Activated CD4-positive, alpha-beta T cell treated with anti-CD3 and anti-CD28 coated beads, Interleukin-2, Interleukin-4, amounts not matched to agents 100 ng/mL and 50 ng/mL, durations not matched to agents 16 hours and 8 hours (primary cell): ENCODE measurements at places on chromosomes 12 and 14.

- no peak for DNase-seq
Measured at GRCh38 chr12:2173971-2174370, 121.2 kb downstream of the CACNA1C start.

DNA sequence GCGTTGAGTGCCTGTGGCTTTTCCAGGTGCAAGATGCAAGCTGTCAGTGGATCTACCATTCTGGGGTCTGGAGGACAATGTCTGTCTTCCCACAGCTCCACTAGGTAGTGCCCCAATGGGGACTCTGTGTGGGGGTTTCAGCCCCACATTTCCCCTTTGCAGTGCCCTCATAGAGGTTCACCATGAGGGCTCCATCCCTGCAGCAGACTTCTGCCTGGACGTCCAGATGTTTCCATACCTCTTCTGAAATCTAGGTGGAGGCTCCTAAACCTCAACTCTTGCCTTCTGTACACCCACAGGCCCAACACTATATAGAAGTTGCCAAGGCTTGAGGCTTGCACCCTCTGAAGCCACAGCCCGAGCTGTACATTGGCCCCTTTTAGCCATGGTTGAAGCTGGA lies 52.9 kb downstream of the PRKCH start:
- DNase-seq: no peak

DNA sequence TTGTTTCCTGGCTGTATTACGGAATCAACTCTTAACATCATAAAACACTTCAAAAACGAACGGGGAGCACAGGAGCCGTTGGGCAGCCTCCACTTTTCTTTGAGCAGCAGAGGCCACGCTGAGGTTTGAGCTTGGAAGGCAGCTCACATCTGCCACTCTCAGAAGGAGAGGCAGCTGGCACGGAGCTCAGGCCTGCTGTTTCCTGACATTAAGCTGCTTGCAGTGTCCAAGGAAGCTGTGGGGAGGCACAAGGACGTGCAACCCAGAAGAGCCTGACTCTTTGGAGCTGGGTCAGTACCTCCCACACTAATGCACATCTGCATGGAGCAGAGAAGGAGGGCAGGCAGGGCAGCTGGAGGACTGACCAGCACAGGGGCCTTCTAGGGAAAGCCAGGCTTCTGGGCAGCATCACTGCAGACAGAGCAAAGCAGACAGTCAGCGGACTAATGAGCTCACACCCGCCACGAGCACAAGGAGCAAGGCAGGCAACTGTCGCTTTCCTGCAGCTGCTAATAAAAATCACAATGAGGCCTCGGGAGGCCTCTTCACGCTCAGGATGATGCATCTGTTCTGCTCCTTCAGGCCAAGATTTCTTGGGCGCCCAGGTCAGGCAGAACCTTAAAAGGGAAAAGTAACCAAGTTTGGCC lies 211.1 kb downstream of the GLT1D1 start:
- DNase-seq: no peak

GRCh38 chr12:88063375-88063774 lies 34.2 kb upstream of the C12orf50 start:
- DNase-seq: no peak

GRCh38 chr12:105214670-105215375 lies 21.2 kb downstream of the APPL2 start:
- DNase-seq: no peak

- DNase-seq: no peak
Measured at GRCh38 chr12:112892856-112893255, 13.9 kb upstream of the OAS1 start.

DNA sequence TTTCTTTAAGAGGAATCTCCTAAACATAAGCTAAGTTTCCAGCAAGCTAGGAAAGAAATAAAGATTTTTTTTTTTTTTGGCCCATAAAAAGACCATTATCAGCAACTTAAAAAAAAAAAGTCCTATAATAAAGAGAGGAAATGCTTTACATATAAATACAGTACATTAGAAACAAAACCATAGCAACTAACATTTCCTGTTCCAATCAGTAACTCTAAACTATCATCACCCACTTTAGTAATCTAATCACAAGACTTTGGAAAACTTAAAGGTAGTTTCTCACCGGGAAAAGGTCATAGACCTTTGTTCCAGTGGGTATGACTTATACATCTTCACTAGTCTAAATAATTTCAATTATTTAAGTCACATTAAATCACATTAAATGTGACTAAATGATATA lies 11.1 kb downstream of the SPTSSA start:
- DNase-seq: no peak

- no peak for DNase-seq
Measured at GRCh38 chr14:93789228-93790130, 1.2 kb upstream of the PRIMA1 start.

GRCh38 chr12:84862186-84862585 lies 50.4 kb downstream of the SLC6A15 start:
- no peak for DNase-seq

DNA sequence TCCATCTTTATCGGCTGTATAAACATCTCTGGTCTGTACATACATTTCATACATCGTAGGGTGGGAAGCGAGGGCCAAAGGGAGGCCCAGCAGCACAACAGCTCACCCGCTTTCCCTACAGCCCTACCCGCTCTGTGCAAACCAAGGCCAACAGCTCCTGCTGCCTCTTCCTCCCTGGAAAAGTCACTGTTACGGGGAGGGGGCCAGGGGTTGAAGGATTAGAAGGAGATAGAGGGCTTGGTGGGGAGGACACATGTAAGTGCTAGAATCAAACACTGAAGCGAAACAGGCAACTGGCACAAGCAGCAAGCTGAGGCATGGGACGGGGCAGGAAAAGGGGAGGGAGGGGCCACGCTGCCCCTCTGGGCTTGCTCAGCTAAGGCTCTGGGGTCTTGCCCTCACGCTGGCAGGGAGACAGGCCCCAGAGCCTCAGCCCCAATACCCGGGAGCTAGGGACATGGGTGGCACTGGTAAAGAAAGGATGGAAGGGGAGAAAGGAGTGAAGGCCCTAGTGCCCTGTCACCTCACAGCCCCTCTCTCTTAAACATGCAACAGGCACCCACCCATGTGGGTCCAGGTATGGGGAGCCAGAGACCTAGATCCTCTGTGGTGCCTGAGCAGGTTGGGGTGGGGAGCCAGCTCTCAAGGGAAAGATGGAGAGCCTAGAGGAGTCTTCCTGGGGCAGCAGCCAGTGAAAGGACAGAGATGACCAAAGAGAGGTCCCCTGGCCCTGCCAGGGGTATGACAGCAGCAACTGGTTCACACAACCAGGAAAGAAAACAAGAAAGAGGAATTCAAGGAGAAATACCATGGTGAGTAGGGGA lies 14.4 kb downstream of the SPRYD3 start:
- no peak for DNase-seq

DNA sequence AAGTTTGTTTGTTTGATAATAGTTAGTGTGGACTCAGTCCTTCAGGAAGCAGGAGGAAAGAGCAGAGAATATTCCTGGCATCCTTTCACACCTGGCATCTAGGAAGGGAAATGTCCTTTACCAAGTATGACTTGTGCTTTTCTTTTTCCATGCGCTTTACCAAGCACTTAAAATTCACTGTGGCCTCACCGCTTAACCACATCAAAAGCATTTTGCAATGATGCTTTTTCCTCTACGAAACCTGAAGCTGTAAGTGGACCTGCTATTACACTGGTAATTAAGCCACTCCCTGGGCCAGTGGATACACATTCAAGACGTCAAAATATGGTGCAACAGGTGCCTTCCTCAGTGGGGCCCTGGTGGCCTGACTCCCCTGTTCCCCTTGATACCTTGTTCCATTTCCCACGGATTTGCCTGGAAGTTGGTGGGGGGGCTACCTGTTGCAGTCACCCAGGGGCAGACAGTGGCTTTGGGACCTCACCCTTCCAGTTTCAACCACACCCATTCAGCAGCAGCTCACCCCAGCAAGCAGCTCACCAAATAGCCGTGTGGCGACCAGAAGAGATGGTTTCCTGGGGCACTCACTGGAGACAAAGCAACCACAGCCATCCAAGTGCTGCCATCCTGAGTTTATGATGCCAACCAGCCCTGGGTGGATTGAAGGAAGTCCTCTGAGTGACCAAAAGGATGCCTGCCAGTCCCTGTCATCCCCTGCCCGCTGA lies 14.2 kb upstream of the FZD10 start:
- no peak for DNase-seq

GRCh38 chr12:124507188-124508109 lies 60.0 kb downstream of the NCOR2 start:
- DNase-seq: no peak

DNA sequence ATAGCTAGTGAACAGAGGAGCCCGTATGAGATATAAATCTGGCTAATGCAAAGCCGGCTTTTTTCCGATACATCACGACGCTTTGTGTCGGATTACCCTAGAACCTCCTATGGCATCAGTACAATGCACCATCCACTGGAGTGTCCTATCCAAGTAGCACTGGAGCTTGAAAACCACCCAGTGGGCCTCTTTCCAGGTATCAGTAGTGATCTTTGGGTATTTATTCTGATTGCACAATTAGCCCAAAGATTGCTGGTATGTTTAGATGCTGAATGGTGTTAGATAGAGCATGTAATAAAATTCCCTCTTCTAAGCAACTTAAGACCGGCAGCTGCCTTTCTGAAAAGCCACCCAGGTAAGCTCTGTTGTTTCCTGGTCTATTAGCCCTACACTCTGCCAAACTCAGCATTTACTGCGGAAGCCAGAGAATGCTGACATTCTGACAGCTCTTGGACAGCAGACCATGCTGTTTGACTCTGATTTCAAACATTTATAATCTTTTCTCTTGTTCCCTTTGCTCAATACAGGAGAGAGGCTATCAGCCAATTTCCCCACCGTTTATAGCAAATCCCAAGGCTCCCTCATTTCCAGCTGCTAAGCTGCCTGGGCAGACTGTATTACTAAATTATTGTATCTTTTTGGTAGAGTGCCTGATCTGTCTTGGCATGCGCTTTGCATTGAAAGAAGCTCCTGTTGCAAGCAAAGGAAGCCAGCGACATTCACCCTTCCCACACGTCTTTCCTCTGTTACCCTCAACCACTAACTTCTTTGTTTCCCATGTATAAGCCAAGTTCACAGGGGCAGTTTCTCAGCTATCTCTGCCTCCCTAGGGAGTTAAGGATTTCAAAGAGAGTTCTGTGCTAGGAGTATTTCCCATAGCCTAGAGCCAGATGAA lies 388.3 kb upstream of the GARIN6 start:
- DNase-seq: no peak

- peak; percentile 92 for DNase-seq
Measured at GRCh38 chr12:124992874-124993625, 395 bp upstream of the BRI3BP start.

DNA sequence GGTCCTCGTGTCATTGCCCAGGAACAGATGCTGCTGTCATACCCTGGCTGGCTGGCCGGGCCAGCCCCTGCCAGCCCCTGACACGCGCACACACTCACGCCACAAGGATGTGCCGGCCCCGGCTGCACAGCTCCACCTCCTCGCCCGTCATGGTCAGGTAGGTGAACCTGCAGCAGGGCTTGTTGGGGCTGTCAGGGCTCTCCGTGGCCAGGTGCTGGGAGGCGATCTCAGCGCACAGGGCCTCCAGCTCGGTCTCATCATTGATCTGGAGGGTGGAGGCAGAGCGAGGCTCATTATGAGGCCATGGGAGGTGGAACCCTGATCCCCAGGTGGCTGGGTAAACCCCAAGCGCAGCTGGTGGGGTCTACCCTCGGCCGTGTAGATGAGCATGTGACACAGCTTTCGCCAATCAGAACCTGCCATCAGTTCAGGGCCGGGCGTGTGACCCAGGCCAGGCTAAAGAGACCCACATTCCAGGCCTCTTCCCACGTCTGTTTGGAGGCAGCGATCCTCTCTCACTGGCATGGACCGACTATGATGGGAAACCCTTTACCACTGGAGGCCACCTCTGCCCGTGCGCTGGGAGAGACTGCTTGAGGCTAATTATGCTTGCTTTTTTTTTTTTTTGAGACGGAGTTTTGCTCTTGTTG lies 38.8 kb downstream of the TRAFD1 start:
- no peak for DNase-seq

GRCh38 chr14:92556255-92556741 lies 42.7 kb downstream of the RIN3 start:
- DNase-seq: no peak

GRCh38 chr12:47356129-47356700 lies 276.5 kb upstream of the AMIGO2 start:
- DNase-seq: peak; percentile 72

DNA sequence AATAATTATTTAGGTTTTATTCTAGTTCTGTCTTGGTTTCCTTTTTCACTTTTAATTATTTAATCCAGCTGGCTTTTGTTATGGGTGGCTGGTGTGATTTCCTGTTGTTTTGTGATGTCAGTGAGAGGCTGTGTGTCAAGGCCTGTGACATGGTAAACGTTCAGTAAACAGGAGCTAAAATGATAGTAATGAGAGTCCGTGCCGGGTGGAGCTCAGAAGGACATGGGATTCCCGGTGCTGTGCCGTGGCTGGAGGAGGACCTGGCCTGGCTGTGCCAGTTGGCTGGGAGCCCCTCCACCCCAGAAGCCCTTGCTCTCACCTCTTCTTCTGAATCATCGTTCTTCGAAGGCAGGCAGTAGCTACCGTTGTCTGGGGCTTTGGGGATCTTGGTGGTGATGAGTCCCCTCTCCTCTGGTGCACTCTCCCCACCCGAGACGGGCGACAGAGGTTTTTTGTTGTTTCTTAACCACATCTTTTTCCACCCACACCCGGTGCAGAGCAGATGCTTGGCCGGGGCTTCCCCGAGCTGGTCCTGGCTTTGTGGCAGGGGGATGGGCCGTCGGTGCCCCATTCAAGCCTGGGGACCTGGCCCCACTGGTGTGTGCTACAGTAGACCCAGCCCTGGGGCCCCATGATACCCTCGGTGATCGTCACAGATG lies 29.1 kb downstream of the SH2B3 start:
- DNase-seq: peak; percentile 72

DNA sequence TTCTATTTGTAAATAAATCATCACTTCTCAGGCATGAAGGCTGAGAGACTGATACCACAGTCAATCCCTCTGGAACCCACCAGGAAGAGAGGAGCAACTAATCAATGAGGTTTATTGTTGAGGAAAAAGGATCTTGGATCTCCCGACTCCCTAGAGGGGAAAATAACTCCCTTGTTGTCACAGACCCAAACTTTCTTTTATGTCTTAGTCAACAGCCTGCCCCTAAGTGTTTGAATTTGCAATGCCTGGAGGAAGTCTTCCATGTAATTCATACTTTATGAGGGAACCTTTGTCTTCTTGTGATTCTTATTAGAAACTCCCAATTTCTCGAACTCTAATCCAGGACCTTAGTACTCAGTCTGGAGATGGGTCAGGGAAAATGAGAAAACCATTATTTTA lies 805.8 kb downstream of the DIO2 start:
- DNase-seq: no peak

DNA sequence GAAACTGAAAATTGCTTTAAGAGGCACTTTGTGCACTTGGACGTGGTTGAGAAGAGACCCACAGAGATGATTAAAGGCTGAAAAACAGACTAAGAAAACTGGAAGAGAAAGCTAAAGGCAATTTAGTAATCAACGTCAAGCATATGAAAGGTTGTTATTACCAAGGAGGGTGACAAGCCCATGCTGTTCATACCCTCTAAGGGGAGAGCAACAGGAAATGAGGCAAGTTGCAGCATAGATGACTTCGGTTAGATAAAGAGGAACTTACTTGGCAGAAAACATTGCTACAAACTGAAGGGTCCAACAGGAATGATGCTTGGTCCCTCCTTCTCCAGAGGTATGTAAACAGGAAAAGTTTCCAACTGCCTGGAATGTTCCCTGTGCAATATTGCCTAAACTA lies 107.8 kb downstream of the DUSP6 start:
- DNase-seq: peak; percentile 76

GRCh38 chr12:24488091-24488596 lies 460.8 kb downstream of the BCAT1 start:
- no peak for DNase-seq

- DNase-seq: no peak
Measured at GRCh38 chr14:103735815-103736545, 20.4 kb downstream of the ZFYVE21 start.
